B cell (primary cell): ENCODE measurements at places on chromosomes 13 and 19. TPM values are rescaled to one million over a fixed set of nuclear protein-coding genes. Genes with fewer than 3 reads are reported as not detected.

GRCh38 chr13:40233731-40234195 is 432.7 kb downstream of the FOXO1 start:
- no peaks in the 10 kb centered on the region for H3K4me1 ChIP-seq
- no peak overlapping the region for H3K27ac ChIP-seq
- no peak overlapping the region for H3K4me3 ChIP-seq
- H3K36me3 ChIP-seq: no peaks in the 10 kb centered on the region
- no peaks in the 10 kb centered on the region for H3K27me3 ChIP-seq

DNA sequence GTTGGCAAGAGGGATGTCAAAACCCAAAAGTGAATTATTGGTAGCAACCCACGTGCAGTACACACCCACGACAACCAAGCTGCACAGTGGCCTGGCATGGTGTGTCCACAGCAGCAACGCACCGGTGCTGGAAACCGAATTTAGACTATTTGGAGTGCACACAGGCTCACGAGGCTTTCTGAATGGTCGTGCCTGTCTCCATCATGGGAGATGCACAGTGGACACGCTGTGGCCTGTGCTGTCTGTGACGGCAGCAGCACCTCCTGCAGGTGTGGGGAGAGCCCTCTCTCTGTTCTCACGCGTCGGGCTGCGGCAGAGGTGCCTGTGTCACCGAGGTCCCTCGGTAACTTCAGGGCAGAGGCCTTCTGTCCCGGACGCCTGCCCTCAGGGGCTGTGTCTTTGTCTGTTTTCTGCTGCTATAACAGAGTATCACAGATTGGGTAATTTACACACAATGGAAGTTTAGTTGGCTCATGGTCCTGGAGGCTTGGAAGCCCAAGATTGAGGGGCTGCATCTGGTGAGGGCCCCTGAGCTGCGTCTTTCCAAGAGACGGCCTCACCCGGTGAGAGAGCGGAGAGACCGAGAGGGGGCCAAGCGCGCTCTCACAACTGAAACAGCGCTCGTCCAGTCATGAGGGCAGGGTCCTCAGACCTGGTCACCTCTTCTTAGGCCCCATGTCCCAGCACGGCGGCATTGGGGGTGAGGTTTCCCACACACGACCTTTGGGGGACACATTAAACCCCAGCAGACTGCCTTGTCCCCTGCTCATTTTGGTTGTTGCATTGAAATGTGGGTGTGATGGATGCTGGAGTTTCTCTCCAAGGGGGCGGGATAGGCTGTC is 9.1 kb upstream of the MCF2L start:
- no peak overlapping the region for H3K27ac ChIP-seq
- no peak for DNase-seq
- H3K27me3 ChIP-seq: no peaks in the 10 kb centered on the region
- no peak overlapping the region for H3K4me3 ChIP-seq

GRCh38 chr13:21744149-21744548 is 73.3 kb downstream of the FGF9 start:
- H3K4me3 ChIP-seq: no peak overlapping the region
- no peaks in the 10 kb centered on the region for H3K27me3 ChIP-seq
- no peak overlapping the region for H3K27ac ChIP-seq
- no peaks in the 10 kb centered on the region for H3K36me3 ChIP-seq
- no peak for DNase-seq

- H3K4me3 ChIP-seq: peak overlapping the region; percentile 58
- H3K27ac ChIP-seq: peak overlapping the region; percentile 76
- DNase-seq: peak; percentile 83
- H3K27me3 ChIP-seq: no peaks in the 10 kb centered on the region
- peaks cover 18% of the 10 kb centered on the region for H3K4me1 ChIP-seq
Observed at GRCh38 chr19:3359015-3359918, 7.1 kb upstream of the NFIC start.

- H3K36me3 ChIP-seq: no peaks in the 10 kb centered on the region
- peaks cover 4% of the 10 kb centered on the region for H3K27me3 ChIP-seq
- no peak overlapping the region for H3K27ac ChIP-seq
- peak; percentile 56 for DNase-seq
- no peak overlapping the region for H3K4me3 ChIP-seq
Observed at GRCh38 chr19:2488942-2489731, 13.2 kb downstream of the GADD45B start.

DNA sequence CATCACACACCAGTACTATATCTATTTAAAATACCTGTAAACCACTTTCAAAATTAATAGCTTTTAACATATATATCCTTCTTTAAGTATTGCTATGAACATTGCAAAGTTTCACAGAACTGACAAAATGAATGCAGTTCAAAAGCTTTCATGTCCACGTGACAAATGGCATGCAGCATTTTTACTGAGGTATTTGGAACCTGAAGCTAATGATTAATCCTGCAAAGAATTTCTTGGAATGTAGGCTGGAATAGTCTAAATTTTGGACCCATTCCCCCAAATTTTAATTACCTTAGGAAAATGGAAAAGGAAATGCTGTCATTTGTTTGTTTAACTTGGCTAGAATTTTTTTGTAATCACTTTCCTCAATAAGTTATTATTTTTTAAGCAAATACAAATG is 423.8 kb upstream of the GPC6 start:
- H3K36me3 ChIP-seq: no peaks in the 10 kb centered on the region
- no peaks in the 10 kb centered on the region for H3K27me3 ChIP-seq
- no peak for DNase-seq
- no peak overlapping the region for H3K4me3 ChIP-seq

PRRG2 gene
- 3.0 and 4.4 TPM in 2 replicates for total RNA-seq

WDR87 gene
- total RNA-seq: 0.07 TPM in 1 of 2 replicates, not detected in the other

ZNF540 gene
- total RNA-seq: 10.7 and 10.8 TPM in 2 replicates

SYNE4 gene
- total RNA-seq: 2.4 and 3.4 TPM in 2 replicates

ZNF578 gene
- total RNA-seq: 3.7 and 5.6 TPM in 2 replicates
